ENCODE measurements at places on chromosomes 11 and 22.

- no peak for DNase-seq
These were observed 25.1 kb upstream of the ALDH3B2 start for GRCh38 chr11:67699521-67699920.

GRCh38 chr11:35318977-35319925 lies 100.1 kb downstream of the SLC1A2 start:
- DNase-seq: no peak

- no peak for DNase-seq
These were observed 7.4 kb downstream of the HTR3A start for GRCh38 chr11:113982306-113982705.

GRCh38 chr11:28339488-28339887 lies 231.3 kb downstream of the METTL15 start:
- DNase-seq: no peak

- peak; percentile 35 for DNase-seq
These were observed 3.9 kb upstream of the SCN2B start for GRCh38 chr11:118180300-118180703.

- DNase-seq: peak; percentile 15
These were observed 23.9 kb upstream of the RBFOX2 start for GRCh38 chr22:36052505-36052941.

- DNase-seq: no peak
These were observed 14.6 kb upstream of the P2RY6 start for GRCh38 chr11:73257342-73258103.

DNA sequence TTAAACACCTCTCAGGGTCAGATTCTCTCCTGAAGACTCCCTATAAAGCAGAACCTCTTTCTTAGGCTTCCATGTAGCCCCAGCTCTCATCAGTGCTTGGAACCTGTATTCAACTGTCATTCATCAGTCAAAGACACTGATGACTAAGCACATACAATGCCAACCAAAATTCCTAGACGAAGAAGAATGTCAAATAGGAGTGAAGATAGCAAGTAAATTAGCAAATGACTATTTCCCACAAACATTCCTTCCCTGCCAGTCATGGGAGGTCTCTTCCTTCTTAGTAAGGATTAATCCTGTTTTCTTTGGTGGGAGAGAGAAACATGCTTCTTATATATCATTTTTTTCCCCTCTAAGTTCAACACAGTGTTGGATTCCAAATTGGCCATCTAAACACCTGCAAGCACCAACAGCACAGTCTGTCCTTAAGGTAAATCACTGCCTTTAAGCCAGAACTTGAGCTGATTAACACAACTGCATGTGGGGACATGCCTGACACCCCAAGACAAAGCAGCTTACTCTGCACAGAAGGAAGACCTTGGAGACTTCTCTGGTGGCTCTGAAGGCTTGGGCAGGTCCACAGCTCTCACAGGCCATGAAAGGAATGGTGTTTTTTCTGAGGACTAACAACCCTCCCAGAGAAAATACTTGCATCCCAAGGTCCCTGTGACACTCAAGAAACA lies 47.5 kb upstream of the ME3 start:
- DNase-seq: no peak

DNA sequence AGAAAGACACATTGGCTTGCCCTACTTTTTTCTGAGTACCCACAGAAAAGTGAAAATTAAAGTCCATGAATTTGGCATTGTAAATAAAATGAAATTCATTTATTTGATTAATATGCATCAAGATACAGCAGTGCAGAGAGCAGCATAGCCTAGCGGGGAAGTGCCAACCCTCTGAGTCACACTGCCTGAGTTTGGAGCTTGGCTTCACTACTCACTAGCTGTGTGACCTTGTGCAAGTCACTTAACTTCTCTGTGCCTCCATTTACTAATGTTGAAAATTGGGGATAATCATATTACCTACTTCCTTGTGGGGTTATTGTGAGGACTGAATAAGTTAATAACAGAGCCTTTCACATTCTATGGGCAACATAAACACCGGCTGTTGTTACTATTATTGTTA lies 111.5 kb upstream of the CSNK2A3 start:
- DNase-seq: no peak

DNA sequence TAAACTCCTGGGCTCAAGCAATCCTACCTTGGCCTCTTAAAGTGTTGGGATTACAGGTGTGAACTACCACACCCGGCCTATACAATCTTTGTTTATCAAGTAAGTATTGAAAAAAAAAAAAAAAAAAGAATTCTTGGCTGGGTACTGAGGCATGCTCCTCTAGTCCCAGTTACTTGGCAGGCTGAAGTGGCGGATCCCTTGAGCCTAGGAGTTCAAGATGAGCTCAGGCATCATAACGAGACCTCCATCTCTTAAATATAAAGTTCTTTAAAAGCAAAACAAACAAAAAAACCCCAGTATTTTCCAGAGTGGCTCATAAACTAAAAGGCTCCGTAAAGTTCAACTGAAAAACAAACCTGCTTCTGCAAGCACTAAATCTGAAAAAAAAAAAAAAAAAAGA lies 50.3 kb upstream of the GAB2 start:
- no peak for DNase-seq

GRCh38 chr11:123316003-123316402 lies 114.1 kb upstream of the GRAMD1B start:
- no peak for DNase-seq

GRCh38 chr11:19988598-19988997 lies 171.7 kb downstream of the DBX1 start:
- no peak for DNase-seq

GRCh38 chr11:64585150-64585549 lies 5.9 kb upstream of the SLC22A12 start:
- no peak for DNase-seq

DNA sequence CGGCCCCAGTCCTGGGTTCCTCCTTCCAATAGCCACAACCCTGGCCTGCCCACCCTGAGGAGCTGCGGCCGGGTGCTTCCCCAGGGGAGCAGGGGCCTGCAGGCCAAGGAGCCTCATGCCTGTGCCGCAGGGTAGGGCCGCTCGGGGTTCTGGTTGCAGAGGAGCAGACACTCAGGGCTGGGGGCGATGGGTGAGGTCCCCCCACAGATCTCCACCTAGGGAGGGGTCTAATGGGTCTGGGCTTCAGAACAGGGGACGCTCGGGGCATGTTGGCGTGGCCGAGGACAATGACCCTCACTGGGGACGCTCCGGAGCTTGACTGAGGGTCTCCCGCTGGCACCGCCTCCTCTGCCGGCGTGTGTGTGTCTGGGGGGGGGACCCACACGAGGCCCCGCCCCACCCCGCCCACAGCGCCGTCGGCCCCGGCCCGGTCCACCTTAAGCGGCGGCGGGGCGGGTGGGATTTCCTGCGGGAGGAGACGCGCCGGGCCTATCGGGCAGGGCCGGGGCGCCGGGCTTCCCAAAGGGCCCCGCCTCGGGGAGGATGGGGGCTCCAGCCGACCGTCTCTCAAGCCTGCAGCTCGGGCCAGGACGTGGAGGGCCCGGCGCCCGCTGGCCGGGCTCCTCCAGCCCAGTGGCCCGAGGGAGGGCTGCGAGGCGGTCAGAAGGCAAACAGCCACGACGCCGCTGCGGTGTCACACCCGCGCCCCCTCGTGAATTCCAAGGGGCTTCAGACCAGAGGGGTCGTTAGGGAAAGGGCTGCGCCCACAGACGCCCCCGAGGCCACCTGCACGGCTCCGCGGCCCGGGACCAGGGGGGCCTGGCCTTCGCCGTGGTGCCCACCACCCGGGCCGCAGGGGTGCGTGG lies 640 bp upstream of the ZDHHC8 start:
- peak; percentile 72 for DNase-seq

- DNase-seq: no peak
These were observed 315 bp upstream of the TRPC6 start for GRCh38 chr11:101584129-101584515.

GRCh38 chr11:131868629-131869507 lies 498.5 kb downstream of the NTM start:
- DNase-seq: no peak

DNA sequence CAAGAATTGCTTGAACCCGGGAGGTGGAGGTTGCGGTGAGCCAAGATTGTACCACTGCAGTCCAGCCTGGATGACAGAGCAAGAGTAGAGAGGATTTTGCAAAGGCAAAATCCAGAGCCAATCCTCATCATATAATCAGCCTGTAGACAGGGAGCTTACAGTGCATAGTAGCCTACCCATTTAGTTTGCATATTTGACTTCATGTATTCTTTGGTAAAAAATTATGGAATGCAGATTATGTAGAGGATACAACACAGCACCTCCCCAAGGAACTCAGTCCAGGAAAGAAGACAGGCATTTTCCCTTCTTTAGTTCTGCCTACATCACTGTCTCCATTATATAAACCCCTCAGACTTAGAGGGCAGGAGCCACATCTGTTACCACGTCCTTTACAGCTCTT lies 39.7 kb upstream of the YWHAH start:
- DNase-seq: no peak

DNA sequence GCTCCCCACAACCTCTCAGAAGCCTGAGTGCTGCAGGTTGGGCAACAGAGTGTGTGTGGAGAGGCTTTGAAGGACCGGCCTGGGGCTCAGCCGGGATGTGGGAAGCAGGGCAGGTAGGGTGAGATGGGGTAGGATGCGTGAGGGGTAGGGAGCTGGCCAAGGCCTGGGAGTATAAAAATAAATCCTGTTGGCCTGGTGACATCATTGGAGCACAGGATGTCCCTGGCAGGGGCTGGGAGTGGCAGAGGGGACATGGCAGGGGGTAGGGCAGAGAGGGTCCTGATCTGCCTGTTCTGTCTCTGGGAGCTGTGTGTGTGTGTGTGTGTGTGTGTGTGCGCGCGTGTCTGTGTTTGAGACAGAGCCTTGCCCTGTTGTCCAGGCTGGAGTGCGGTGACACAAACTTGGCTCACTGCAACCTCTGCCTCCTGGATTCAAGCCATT lies 28.6 kb downstream of the TEF start:
- no peak for DNase-seq

DNA sequence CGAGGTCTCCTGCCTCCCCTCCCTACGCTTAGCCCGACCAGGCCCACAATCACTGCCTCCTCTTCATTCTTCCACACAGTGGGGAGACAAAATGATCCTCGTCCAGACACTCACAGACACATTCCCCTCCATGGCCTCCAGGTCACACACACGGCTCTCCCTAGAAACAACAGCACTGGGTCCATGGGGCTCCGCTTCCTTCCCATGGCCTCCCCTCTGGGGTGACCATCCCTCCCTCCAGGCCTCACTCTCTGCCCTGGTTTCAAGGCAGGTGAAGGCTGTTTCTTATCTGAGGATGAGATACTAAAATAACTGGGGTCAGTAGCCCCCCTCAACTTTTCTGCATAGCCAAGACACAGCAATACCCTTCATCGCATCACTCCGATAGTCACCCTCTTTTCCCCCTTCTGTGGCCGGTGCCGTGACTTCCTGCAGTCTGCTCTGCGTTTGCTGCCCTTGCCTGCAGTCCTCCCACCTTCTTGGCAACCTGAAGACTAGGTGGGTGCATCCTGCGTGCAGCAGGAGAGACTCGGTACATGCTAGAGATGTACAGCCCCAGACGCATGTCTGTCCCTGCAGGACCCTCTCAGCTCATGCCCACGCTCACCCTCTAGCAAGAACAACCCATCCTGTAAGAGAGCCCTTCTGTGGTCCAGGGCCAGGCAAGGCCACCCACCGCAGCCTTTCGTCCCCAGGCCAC lies 55.8 kb downstream of the CD6 start:
- peak; percentile 74 for DNase-seq

DNA sequence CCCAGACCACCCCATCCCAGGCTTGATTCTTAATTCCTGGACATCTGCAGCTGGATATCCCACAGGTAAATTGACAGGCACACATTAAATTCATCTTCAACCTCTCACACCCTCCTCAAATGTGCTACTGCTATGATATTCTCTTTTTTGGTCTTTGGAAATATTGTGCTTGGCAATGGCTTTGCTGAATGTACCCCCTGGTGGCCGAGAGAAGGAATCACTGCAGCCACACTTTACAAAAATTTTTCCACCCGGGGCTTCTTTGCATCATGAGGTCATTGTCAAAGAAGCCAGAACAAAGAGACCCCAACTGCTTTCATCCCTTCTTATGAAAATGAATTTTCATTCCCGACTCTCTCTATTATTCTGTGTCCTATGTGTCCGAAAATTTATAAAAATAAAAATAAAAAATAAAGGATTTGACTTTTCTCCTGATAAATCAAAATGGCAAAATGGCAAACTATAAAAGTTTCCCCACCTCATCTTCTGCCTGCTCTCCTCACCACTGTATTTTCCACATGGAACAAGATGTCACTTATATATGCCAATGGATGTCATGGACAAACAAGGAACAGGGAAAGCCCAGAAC lies 15.0 kb upstream of the CYB5R2 start:
- peak; percentile 29 for DNase-seq

GRCh38 chr11:72232260-72233055 lies 7.9 kb downstream of the INPPL1 start:
- no peak for DNase-seq

- no peak for DNase-seq
These were observed 64.0 kb downstream of the MN1 start for GRCh38 chr22:27737521-27737920.

DNA sequence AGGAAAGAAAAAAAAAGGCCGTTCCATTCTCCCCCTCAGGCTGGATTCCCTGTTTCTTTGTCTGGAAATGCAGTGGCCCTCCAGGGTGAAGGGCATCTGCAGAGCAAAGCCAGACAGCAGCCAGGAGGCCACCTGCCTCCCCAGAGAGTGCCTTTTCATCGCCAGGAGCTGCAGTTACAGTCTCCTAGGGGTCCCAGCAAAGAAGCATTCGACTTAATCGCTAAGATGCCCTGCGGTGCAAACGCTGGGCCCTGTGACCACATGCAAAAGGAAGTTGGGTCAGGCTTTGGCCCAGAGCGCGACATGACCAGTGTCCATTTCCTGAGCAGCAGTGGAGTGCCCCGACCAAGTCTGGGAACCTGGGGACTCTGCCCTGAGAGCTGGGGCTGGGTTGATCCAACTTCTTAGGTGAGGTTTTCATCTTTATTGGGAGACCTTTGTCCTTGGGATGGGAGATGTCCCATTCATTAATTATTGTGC lies 304.6 kb downstream of the OPCML start:
- DNase-seq: no peak

DNA sequence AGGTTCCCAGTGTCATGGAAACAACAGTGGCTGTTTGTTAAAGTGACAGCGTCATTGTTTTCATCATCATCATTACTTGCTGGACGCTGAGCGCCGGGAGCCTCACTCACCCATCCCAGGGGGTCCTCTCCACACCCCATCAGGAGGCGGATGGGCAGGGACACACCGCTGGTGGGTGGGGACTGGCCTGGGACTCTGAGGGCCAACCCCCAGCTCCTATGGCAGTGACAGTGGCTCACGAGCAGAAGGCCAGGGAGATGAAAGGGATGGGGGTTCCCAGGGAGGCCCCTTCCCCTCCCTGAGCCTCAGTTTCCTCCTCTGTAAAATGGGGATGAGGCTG lies 76.6 kb upstream of the PRR5 start:
- no peak for DNase-seq
